ENCODE measurements at places on chromosomes 4 and X.

- DNase-seq, result peak; percentile 35
Observed at GRCh38 chr4:107719207-107719921, 670 bp downstream of the PAPSS1 start.

GRCh38 chrX:64977830-64978229 lies 1.6 kb upstream of the ZC4H2 start:
- no peak for DNase-seq

DNA sequence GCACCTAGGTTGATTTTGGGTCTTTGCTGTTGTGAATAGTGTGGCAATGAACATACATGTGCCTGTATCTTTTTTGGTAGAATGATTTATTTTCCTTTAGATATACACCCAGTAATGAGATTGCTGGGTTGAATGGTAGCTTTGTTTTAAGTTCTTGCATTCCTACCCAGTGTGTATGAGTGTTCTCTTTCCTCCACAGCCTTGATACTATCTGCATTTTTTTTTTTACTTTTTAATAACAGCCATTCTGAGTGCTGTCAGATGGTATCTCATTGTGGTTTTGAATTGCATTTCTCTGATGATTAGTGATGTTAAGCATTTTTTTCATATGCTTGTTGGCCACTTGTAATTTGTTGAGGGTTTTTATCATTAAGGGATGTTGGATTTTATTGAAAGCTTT lies 351.8 kb upstream of the GNPDA2 start:
- no peak for DNase-seq

DNA sequence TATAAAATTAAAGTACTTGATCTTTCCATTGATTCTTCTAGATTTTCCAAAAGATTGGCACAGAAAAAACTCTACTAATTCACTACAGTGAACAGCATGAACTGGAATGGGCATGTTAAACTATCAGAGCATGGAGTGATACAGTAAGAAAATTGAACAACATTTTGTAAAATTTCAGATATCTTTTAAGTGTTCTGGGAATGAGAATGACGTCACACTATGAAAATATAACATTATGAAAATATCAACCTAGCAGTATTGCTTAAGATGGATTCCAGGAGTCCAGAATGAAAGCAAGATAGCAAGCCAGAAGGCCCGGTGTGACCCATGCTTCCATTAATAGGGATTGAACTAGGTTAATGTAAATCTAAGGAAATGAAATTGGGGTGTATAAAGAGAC lies 319.9 kb downstream of the GABRG1 start:
- no peak for DNase-seq

DNA sequence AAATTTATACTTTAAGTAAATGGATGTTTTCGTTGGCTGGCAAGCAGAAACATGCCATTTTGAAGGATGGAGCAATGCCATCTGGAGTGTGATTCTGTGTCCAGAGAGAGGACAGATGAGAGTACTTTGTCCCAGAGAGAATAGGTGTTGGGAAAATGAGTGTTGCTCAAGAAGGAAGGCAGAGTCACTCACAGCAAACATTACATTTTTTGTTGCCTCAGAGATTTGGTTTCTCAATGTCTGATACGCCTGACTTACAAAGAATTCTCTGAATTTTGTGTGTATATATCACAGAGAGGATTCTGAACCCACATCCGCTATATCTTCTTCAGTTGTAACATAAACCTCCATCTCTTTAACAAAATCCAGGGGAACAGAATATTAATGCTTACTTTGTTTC lies 102.8 kb upstream of the PCDH18 start:
- DNase-seq, result no peak

GRCh38 chr4:76486588-76487276 lies 51.7 kb downstream of the SHROOM3 start:
- no peak for DNase-seq

DNA sequence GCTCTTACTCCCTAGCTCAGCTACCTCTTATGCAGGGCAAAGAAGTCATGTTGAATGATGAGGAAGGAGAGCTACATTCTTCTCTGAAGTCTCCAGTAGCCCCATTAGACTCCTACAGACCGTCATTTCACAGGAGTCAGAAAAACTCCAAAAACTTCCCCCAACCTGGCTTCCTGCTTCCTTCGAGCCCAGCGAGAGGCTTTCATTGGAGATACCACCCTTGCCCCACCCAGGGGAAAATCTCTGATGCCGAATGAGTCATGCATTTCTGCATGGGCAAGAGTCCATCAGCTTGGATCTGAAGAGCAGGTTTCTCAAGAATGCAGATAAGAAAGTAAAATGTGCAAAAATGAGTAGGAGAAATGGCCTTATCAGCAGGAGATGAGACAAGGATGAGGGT lies 53.0 kb downstream of the ARSF start:
- DNase-seq, result no peak

DNA sequence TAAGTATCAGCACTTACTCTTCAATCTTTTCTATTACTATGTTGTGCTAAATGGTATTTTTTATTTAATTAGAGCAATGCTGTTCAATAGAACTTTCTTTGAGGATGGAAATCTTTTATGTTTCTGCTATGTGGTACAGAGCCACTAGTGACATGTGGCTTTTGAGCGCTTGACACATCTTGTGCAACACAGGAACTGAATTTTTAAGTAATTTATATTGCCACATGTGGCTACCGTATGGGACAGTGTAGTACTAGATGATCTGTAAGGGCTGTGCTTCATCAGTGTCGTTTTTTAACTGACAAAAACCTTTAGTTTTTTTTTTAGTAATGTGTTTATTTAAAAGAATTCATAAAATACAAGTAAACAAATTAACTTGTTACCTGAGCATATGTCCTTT lies 22.4 kb downstream of the HPRT1 start:
- no peak for DNase-seq

DNA sequence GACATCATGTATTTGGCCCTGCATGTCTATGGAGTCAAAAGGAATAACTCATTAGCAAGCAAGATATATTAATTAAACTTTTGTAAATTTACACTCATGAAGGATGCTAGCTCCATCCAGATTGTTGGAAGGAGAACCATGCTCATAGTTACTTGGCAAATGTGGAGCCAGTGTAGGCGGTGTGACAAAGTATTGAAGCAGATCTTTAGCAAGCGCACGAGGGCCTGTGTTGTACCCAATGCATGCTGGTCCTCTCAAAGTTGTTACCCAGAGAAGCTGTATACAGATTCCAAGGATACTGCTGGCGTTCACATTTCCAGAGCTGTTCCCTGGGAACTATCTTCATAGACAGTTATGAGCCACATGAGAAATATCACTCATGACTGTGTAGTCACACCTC lies 196.4 kb upstream of the MBNL3 start:
- no peak for DNase-seq

GRCh38 chr4:58456727-58457384 lies 1346.7 kb upstream of the IGFBP7 start:
- DNase-seq, result no peak

GRCh38 chr4:153541456-153542096 lies 75.4 kb downstream of the TMEM131L start:
- DNase-seq, result peak; percentile 12

DNA sequence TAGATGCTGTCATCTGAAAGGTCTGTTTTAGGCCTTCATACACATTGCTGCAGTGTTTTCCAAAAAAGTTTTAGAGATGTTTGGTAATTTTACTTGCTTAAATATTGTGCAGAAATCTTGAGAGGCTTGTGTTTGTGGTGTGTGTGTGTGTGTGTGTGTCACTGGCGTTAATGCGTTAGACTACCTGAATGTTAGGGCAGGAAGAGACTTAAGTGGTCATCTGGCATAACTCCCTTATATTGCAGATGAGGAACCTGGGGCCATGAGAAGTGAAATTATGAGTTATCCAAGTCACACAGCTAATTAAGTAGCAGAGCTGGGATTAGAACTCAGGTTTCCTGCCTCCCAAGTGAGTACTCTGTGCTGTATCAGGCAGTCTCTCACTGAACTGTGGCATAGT lies 1.4 kb downstream of the LSM6 start:
- no peak for DNase-seq

GRCh38 chrX:10111364-10112148 lies 45.2 kb upstream of the CLCN4 start:
- peak; percentile 56 for DNase-seq

- DNase-seq, result no peak
Observed at GRCh38 chr4:104643805-104644204, 149.1 kb upstream of the CXXC4 start.

DNA sequence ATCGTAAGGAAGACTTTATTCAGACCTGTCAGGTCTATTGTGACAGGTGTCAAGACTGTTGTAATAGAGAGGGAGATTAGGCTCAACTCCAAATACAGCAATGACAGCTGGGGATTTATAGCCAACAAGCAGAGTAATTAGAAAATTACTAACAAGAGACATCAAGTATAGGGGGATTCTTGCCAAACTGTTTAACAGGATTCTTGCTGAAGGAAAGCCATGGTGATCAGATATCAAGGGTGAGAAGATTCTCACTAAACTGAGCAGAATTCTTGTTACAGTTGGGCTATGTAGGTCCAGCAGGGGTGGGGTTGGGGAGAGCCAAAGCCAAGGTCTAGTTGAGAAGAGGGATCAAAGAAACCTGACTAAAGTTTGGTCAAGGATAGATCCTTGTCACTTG lies 461.0 kb upstream of the GALNT7 start:
- no peak for DNase-seq

GRCh38 chr4:70703619-70704214 lies 15.4 kb downstream of the UTP3 start:
- no peak for DNase-seq

GRCh38 chrX:124679199-124679598 lies 332.8 kb downstream of the SH2D1A start:
- no peak for DNase-seq

DNA sequence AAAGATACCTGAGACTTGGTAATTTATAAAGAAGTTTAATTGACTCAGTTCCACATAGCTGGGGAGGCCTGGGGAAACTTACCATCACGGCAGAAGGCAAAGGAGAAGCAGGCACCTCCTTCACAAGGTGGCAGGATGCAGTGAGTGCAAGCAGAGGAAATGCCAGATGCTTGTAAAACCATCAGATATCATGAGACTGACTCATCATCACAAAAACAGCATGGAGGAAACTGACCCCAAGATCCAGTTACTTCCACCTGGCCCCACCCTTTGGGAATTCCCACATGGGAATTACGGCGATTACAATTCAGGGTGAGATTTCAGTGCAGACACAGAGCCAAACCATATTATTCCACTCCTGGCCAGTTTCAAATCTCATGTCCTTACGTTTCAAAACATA lies 514.7 kb upstream of the SPANXN1 start:
- no peak for DNase-seq

DNA sequence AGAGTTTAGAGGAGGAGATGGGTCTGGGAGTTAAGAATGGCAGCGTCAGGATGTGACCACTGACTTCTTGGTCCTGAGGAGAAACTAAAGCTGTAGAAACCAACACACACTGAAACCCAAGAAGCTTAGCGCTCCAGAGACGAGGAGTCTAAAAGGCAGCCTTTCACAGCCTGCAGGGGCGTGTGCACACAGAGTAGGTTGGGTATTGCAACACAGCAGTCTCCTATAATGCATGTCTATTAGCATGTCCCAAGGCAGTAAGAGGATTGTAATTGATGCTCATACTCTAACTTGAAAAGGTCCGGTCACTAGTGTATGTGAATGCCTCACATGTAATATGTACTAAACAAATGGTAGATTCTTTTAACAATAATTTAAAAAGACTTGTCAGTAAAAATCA lies 57.4 kb downstream of the PTTG2 start:
- DNase-seq, result no peak

DNA sequence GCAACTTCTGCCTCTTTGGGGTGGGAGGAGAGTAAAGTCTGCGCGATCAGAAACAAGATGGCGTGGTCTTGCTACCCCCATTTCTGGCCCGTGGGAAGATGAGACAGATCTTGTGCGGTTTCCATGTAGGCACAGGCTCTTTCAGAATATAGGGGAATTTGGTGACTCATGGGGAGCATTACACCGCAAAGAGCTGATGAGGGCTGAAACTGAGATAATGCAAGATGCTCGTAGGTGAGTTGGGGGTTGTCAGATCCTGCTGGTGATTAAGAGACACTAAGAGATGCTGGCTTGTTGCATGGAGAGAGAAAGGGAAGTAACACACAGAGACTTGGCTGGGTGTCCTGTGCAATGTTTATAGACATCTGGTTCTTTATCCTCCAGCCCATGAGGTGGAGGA lies 1.5 kb downstream of the EVC start:
- DNase-seq, result peak; percentile 50

- no peak for DNase-seq
Observed at GRCh38 chr4:154517591-154517990, 26.0 kb upstream of the DCHS2 start.
